ENCODE measurements at places on chromosomes 5 and 9. TPM values are rescaled to one million over a fixed set of nuclear protein-coding genes. Genes with fewer than 3 reads are reported as not detected.

GRCh38 chr5:6861036-6861435 is 147.8 kb downstream of the TENT4A start:
- H3K27me3 ChIP-seq = peaks cover 20% of the 10 kb centered on the region
- no peaks in the 10 kb centered on the region for H3K36me3 ChIP-seq
- no peaks in the 10 kb centered on the region for H3K4me1 ChIP-seq
- no peak overlapping the region for H3K4me3 ChIP-seq

- H3K4me1 ChIP-seq = peaks cover 1% of the 10 kb centered on the region
- no peak overlapping the region for H3K4me3 ChIP-seq
- DNase-seq = no peak
- no peaks in the 10 kb centered on the region for H3K27me3 ChIP-seq
Measured at GRCh38 chr9:110602281-110602680, 22.7 kb upstream of the SVEP1 start.

GRCh38 chr9:123191260-123191659 is 77.1 kb downstream of the STRBP start:
- H3K27ac ChIP-seq = no peak overlapping the region
- peaks cover 7% of the 10 kb centered on the region for H3K36me3 ChIP-seq
- DNase-seq = no peak
- no peak overlapping the region for H3K4me3 ChIP-seq

- no peaks in the 10 kb centered on the region for H3K4me1 ChIP-seq
- H3K27ac ChIP-seq = no peak overlapping the region
- no peaks in the 10 kb centered on the region for H3K36me3 ChIP-seq
- H3K4me3 ChIP-seq = no peak overlapping the region
Measured at GRCh38 chr9:90847971-90848370, 46.4 kb downstream of the SYK start.

GRCh38 chr5:16726538-16726946 is 109.7 kb upstream of the RETREG1 start:
- no peak overlapping the region for H3K4me3 ChIP-seq
- H3K4me1 ChIP-seq = peaks cover 36% of the 10 kb centered on the region
- H3K27ac ChIP-seq = no peak overlapping the region

- H3K27ac ChIP-seq = no peak overlapping the region
- H3K4me3 ChIP-seq = no peak overlapping the region
- DNase-seq = no peak
- peaks cover 4% of the 10 kb centered on the region for H3K36me3 ChIP-seq
- H3K4me1 ChIP-seq = no peaks in the 10 kb centered on the region
Measured at GRCh38 chr9:7028591-7028990, 270.8 kb downstream of the KDM4C start.

GRCh38 chr9:136875155-136875554 is 9.0 kb upstream of the EDF1 start:
- peaks cover 2% of the 10 kb centered on the region for H3K36me3 ChIP-seq
- no peak overlapping the region for H3K27ac ChIP-seq
- peaks cover 11% of the 10 kb centered on the region for H3K27me3 ChIP-seq
- no peak overlapping the region for H3K4me3 ChIP-seq

DNA sequence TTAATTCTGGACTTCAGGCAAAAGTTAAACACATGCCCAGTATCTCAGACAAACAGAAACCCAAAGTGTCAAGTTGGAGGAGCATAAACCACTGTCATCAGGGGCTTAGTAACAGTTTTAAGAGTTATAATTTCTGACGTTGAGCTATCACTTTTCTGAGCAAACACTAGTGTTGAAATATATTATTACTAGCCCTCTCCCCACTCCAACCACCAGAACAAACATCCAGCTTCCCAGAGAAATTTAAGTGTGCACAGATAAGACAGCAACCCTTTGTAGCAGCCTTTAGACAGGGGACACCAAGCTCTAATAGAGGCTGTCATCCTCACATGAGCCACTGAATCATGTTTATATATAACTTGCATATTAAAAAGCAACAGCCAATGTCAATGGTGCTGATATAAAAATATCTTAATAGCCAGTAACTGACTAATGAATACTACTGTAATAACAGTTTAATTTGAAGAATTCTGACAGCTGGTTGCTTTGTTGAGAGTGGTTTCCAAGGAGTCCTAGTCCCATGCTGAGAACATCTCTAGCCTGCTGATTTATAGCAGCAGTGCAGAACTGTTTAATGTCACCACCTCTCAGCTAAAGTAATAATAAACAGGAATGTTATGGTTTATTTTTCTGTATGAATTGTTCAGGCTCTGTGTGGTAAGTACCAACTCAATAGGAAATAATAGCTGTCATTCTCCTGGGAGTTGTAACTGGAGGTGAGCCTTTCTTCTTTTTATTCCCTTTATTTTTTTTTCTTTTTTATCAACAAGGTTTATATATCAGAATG is 528.7 kb upstream of the ZNF608 start:
- DNase-seq = no peak
- no peak overlapping the region for H3K27ac ChIP-seq
- no peaks in the 10 kb centered on the region for H3K27me3 ChIP-seq
- no peaks in the 10 kb centered on the region for H3K36me3 ChIP-seq
- no peak overlapping the region for H3K4me3 ChIP-seq

GRCh38 chr5:147057051-147057450 is 177.8 kb upstream of the STK32A start:
- DNase-seq = no peak
- H3K27me3 ChIP-seq = peaks cover 12% of the 10 kb centered on the region
- no peak overlapping the region for H3K27ac ChIP-seq
- H3K4me3 ChIP-seq = no peak overlapping the region
- H3K36me3 ChIP-seq = no peaks in the 10 kb centered on the region
- peaks cover 8% of the 10 kb centered on the region for H3K4me1 ChIP-seq

GRCh38 chr5:171422495-171422894 is 3.0 kb downstream of the FGF18 start:
- H3K4me1 ChIP-seq = peaks cover 9% of the 10 kb centered on the region
- no peak for DNase-seq
- H3K27ac ChIP-seq = no peak overlapping the region
- no peaks in the 10 kb centered on the region for H3K36me3 ChIP-seq
- peaks cover 29% of the 10 kb centered on the region for H3K27me3 ChIP-seq
- H3K4me3 ChIP-seq = no peak overlapping the region

DNA sequence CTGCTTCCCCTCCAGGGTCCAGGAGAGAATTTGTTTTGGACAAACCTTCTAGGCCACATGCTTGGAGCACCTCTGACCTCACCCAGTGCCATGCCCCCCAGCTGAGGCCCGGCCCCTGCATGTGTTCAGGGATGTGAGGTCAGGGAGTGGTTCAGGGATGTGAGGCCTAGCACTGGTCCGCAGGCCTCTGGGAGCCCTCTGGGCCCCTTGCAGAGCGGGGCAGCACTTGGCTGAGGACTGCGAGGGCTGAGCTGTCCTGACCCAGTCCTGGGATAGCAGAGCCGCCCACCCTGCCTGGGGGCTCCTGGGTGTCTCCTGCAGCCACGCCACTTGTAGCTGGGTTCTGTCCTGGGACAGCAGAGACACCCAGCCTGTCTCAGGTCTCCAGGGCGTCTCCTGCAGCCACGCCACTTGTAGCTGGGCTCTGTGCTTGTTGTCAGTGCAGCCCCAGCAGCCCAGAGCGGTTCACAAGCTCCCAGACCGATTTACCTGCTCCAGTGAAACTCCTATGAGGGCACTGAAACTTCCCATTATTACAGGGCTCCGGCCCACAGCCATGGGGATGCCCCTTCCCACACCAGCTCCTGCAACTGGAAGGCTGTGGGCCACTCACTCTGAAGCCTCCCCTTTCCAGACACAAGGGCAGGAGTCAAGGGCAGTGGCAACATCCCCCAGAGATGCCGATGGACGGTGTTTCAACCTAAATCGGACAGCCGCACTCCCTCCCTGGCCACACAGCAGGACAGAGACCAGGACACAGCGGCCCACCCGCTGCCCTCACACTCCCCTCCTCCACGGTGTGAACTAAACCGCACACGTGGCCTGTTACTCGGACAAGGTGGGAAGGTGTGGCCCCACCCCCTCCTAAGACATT is 5.4 kb upstream of the CEP72 start:
- no peak for DNase-seq
- H3K27ac ChIP-seq = peak overlapping the region; percentile 9
- peaks cover 10% of the 10 kb centered on the region for H3K4me1 ChIP-seq
- H3K36me3 ChIP-seq = no peaks in the 10 kb centered on the region
- peaks cover 17% of the 10 kb centered on the region for H3K27me3 ChIP-seq

DNA sequence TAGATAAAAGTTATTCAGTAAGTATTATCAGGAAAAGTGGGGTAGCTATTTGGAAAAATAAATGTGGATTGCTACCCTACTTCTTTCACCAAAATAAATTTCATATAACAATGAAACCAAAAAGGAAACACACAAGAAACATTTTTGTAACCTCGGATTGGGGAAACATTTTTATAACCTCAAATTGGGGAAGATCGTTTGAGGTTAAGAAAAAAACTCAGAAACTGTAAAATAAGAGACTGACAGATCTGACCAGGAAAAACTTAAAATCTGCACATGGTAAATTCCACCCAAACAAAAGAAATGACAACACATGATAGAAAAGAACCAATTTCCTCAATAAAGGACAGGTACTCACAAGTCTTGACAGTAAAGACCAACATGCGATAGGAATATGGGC is 13.5 kb downstream of the EFCAB9 start:
- no peaks in the 10 kb centered on the region for H3K27me3 ChIP-seq
- H3K4me1 ChIP-seq = peaks cover 4% of the 10 kb centered on the region
- no peak for DNase-seq
- H3K36me3 ChIP-seq = peaks cover 16% of the 10 kb centered on the region
- H3K27ac ChIP-seq = no peak overlapping the region

GRCh38 chr9:107170801-107171200 is 112.3 kb upstream of the RAD23B start:
- H3K4me3 ChIP-seq = no peak overlapping the region
- H3K4me1 ChIP-seq = no peaks in the 10 kb centered on the region
- H3K27ac ChIP-seq = no peak overlapping the region
- no peaks in the 10 kb centered on the region for H3K27me3 ChIP-seq

DNA sequence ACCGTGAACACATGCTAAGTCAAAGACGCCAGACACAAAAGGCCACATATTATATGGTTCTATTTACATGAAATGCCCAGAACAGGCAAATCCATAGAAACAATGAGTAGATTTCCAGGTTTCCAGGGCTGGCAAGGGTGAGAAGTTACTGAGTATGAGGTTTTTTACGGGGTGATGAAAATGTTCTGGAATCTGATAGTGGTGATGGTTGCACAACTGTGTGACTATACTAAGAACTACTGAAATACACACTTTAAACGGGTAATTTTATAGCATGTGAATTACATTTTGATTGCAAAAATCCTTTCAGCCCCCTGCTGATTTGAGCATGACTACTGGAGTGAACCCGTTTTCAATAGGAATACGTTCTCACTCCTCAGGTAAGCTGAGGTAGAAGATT is 46.7 kb upstream of the TBC1D9B start:
- H3K4me1 ChIP-seq = peaks cover 2% of the 10 kb centered on the region
- H3K4me3 ChIP-seq = no peak overlapping the region
- no peaks in the 10 kb centered on the region for H3K27me3 ChIP-seq
- peaks cover 22% of the 10 kb centered on the region for H3K36me3 ChIP-seq
- no peak overlapping the region for H3K27ac ChIP-seq

DNA sequence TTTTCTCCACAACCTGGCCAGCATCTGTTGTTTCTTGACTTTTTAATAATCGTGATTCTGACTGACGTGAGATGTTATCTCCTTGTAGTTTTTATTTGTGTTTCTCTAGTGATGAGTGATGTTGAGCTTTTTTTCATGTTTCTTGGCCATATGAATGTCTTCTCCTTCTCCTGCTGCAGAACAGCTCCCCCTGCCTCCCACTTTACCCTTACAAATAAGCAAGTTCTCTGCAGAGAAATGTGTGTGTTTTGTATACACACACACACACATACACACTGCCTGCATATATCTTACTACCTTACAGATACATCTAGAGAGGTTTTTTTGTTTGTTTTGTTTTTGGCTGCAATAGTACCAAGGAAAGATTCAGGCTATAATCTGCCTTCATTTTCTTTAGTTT is 88.7 kb upstream of the PHF24 start:
- no peaks in the 10 kb centered on the region for H3K4me1 ChIP-seq
- DNase-seq = no peak
- peaks cover 36% of the 10 kb centered on the region for H3K27me3 ChIP-seq
- H3K36me3 ChIP-seq = no peaks in the 10 kb centered on the region

DNA sequence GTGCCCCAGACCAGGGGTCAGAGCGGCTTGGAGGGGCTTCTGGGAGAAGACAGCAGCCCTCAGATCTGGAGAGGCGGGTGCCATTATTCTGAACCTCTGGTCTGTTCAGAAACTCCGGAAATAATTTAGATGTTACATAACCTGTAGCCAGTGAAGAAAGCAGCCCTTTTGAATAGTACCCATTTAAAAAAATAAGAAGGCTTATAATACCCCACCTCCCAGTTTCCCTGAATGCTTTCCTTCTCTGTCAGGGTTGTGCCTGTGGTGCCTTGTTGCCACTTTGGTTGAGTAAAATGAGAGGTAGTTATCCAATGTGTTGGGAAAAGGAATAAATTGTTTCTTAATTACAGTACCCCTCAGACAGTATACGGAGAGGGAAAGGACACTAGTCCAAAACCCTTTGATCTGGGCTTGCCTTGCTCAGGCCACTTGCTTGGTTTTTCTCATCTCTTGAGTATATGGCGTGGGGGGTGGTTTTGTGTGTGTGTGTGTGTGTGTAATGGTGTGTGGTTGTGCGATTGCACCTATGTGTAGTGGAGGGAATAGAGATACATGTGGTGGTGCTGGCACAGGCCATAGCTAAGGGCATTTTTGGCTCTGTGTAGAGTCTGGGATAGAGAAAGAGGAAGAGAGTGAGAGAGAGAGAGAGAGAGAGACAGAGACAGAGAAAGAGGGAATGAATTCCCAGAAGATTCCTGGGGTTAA is 59.1 kb upstream of the TLR4 start:
- no peak overlapping the region for H3K27ac ChIP-seq
- H3K27me3 ChIP-seq = peaks cover 11% of the 10 kb centered on the region
- no peaks in the 10 kb centered on the region for H3K36me3 ChIP-seq
- no peak overlapping the region for H3K4me3 ChIP-seq
- DNase-seq = no peak
- peaks cover 3% of the 10 kb centered on the region for H3K4me1 ChIP-seq

GRCh38 chr9:129173296-129174101 is 4.6 kb downstream of the IER5L start:
- DNase-seq = no peak
- H3K36me3 ChIP-seq = no peaks in the 10 kb centered on the region
- peaks cover 7% of the 10 kb centered on the region for H3K4me1 ChIP-seq
- peak overlapping the region; percentile 28 for H3K4me3 ChIP-seq
- peaks cover 18% of the 10 kb centered on the region for H3K27me3 ChIP-seq

DNA sequence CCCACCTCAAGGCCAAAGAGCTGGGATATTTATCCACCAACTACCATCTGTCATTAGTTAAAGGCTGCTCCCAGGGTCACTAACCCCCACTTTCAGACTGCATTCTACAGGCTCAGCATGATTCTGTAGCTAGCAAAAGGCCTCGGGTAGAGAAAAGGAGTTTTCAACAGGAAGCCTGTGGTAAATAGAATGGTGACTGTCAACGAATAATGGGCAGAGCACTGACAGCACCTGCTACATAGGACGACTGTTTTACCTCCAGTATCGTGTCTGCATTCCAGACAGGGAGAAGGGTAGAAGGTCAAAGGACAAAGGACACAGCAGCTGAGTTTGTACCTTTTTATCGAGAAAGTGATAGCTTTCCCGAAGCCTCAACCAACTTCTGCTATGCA is 20.3 kb downstream of the MFAP3 start:
- H3K4me1 ChIP-seq = no peaks in the 10 kb centered on the region
- no peaks in the 10 kb centered on the region for H3K27me3 ChIP-seq
- no peak overlapping the region for H3K4me3 ChIP-seq
- no peak overlapping the region for H3K27ac ChIP-seq
- H3K36me3 ChIP-seq = peaks cover 2% of the 10 kb centered on the region
- no peak for DNase-seq

DDX46 gene
- 72.3 TPM for total RNA-seq

SOX30 gene
- not detected for total RNA-seq

FGD3 gene
- 12.0 TPM for total RNA-seq

GRM6 gene
- total RNA-seq = not detected

HSD17B3 gene
- 0.33 TPM for total RNA-seq

NEURL1B gene
- total RNA-seq = 4.0 TPM

Measured in progenitor cell of endocrine pancreas (in vitro differentiated cells).